ENCODE measurements at places on chromosomes 7 and 10.

DNA sequence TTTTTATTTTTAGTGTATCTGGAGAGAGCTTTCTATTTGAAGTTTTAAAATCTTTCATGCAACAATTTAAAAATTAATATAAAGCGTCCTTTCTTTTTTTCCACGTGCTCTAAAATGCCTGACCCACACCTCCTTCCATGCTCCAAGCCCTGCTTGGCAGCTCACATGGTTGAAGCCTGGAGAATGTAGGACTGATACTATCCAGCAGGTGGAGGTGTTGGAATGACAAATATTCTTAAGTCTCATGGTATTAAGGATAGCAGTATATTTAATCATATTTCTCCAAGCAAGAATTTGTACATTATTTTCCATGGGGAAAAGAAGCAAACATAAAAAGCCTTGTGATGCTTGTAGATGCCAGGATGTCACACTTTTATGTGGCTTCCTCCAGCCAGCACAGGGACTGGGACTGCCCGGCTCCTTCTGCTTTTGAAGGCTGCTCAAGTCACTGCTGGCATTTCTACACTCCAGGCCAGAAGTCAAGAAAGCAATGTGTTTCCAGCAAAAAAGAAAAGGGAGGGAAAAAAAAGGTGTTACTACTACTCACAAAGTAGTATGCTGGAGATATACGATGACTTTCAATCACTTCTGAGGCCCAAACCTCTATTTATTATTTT is 49.7 kb downstream of the BZW2 start:
- no peak for DNase-seq

DNA sequence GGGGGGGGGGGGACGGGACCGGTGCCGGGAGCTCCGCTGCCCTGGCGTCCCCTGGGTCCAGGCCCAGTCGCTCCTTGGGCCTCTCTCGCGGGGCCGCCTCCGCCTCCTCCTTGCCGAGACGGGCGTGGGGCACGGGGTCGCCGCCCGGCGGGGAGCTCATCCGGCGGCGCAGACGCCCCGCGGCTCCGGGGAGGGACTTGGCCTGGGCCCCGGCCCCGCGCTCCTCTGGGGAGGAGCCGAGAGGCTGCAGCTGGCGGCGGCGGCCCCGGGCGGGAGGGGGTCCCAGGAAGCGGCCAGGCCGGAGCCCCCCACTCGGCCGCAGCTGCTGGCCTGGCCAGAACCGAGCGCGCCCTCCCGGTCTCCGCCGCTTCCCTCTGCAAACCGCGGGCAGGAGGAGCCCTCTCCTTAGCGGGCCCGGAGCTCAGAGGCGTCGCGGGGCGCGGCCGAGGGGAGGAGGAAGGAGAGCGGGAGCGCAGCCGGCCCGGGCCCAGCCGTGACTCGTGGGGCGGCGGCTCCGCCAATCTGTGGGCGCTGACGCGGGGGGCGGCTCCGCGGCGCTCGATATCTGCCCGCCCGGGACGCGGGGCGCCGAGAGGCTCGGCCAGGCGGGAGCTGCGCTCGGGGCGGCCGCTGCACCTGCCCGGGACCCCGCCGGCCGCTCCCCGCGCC is at the start of gene FAM20C:
Gene FAM20C (plus strand): TSS at position 591 of the 669 bp plus-strand sequence. CDS start 629 bp downstream, outside the sequence.
- peak; percentile 18 for DNase-seq

DNA sequence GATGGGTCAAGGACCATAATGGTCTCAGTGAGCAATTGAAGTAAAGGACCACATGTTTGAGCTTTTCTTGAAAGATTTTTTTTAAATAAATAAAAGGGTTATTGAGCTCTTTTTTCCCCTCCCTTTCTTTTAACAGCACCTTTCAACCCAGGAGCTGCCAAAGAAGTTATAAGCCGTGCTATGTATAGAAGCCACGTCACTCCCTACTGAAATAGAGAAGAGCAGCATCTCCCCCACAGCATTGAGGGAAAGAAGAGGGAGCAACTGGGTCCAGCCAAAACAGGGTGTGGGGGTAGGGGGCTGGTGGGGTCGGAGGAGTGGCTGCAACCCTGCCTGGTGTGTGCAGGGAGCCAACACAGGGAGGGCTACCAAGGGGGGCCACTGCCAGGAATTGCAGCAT is 227.2 kb downstream of the PLXNA4 start:
- DNase-seq, result no peak

GRCh38 chr10:114374053-114374791 is 30.1 kb downstream of the AFAP1L2 start:
- DNase-seq, result no peak

DNA sequence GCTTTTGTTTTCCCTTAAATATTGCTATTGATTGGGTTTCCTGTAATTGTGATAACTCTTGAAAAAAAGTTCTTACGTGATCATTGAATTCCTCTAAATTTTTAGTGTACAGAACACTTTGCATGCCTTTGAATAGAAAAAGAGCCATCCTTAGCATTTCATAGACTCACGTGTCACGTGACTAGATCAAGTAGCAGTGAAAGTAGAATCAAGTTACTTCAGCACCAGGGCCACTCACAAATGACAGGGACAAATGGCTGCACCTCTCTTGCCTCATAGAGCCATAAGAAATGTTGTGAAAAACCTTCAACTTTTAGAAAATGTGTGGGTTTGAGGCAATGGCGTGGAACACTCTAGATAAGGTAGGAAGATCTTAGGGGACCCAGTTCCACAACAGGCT is 203.8 kb downstream of the ZEB1 start:
- DNase-seq, result no peak

DNA sequence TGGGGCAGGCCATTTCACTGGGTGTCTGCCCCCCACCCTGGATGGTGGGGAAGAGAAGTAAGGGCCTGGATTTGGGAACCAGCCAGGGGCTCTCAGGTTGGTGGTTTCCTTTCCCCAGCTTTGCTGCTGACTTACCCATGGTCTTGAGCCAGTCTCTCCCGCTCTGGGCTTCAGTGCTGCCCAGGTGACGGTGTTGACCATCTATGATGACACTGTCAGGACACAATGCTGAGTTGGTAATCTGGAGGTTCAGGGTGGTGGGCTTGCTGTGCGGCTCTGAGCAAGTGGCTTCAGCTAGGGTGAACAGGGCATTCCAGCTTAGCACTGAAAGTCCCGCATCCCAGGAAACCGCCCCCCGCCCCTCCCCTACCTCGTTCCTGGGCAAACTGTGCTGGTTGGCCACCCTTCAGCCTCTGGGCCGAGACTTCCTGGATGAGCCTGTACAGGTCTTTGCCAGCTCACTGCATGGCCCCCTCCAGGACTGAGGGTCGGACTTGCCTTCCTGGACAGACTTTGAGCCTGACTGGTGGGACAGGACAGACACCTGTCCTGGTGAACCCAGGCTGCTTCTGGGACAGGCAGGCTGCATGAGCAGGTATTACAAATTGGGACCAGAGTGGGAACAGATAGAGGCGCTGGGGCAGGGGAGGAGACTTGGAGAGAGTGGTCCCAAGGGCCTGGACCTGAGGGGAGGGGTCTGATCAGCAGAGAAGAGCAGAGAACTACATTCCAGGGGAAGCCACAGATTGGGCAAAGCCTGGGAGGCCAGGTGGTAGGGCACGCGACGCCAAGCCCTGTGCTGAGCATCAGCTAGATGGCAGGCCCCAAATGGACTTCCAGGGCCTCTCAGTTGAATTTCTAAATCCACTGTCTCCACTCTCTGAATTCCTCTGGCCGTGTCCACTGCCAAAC is 19.9 kb upstream of the ZMIZ1 start:
- DNase-seq, result no peak

- DNase-seq, result no peak
Measured at GRCh38 chr10:78781991-78782390, 286.8 kb upstream of the ZMIZ1 start.

- DNase-seq, result no peak
Measured at GRCh38 chr7:45578022-45578421, 3.9 kb downstream of the ADCY1 start.

DNA sequence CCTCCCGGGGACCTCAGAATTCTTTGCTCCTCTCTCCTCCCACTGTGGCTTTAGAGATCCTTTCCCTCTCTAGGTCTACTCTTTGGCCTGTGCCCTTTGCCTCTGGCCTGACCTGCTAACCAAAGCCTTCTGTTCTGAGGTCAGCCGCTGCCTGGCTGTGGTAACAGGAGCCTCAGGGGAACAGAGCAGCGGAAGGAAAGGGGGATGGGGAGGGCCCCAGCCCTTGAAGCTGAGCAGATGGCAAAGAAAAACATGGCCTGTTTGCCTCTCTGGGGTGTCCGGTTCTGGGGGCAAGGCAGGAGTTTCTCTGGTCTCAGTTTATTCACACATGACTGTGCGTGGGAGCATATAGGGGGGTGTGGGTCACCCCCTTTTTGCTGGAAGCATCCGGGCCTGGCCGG is 28.2 kb downstream of the COL26A1 start:
- DNase-seq, result peak; percentile 18

GRCh38 chr7:92359801-92360200 is 87.5 kb upstream of the GATAD1 start:
- no peak for DNase-seq

DNA sequence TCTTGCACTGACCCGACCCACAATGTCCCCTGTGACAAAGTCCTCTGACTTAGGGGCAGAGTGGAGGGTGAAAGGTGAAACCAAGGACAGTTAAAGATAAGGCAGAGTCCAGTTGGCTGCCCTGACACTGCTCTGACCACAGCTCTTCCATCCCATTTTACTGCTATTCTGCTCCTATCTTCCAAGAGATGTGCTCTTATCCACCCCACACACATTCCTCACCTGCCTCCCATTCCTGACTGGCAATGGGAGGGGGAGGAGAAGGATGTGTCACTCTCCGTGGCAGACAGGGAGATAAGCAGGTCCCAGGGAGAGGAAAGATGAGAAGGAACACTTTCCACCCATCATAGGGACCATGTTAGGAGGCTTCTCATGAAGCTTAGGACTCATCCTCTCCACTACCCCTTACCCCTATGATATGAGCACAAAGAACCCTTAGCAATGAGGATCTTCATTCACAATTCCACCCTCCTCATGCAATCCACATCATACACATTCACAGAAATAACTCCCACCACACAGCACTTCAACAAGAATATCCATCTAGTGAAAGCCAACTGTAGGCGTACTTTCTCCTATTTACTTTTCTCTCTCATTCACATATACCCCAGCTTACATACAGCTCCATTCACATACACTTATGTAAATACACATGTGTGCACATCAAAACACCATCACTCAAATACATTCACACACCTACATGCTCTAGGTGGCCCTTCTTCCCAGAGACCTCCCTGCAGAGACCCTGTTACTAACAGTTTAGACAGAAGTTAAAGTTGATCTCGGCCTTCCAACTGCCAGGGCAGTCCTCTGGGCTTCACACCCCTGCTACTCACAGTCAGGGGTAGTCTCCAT is 6.6 kb downstream of the SYNPO2L start:
- no peak for DNase-seq

DNA sequence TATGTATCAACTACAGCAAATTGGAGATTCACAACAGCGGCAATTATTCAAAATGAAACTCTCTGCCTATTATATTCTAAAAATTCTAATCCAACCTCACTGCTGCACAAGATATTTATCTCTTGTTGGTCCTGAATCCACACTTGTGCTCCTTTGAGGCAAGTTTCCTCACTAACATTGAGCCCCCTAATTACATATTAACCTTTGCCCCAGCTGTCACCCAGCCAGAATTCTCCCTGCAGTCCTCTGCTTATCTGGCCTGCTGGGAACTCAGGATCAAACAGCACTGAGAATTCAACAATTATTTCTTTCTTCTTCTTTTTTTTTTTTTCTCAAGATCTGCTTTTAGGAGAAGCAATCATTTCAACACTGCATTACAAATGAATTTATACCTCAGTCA is 21.5 kb upstream of the PLAC9 start:
- DNase-seq, result no peak

- no peak for DNase-seq
Measured at GRCh38 chr10:1452777-1453176, 284.5 kb downstream of the ADARB2 start.

GRCh38 chr7:89731751-89732445 is 422.4 kb upstream of the STEAP1 start:
- no peak for DNase-seq

GRCh38 chr7:116779216-116779615 is 83.2 kb upstream of the CAPZA2 start:
- DNase-seq, result no peak

GRCh38 chr7:100678291-100678984 is 4.9 kb downstream of the GNB2 start:
- DNase-seq, result no peak

- peak; percentile 66 for DNase-seq
Measured at GRCh38 chr10:101297901-101298486, 56.0 kb upstream of the BTRC start.

DNA sequence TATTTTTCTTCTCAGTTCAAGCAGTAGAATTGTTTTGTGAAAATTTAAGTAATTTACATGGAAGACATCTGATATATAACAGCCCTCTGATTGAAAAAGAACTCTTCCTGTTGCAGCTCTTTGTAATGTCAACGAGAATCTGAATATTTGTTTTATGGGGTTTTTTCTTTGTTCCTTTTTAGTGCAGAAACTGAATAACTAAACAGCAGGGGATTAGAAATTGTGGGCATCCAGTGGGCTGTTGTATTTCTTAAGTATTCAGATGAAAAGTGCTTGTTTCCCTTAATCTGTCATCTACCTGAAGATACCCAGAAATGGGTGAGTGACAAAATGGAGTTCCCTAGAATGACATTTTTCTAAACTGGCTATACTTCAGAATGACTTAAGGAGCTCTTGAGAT is 7.4 kb downstream of the ARL4A start:
- DNase-seq, result no peak

- no peak for DNase-seq
Measured at GRCh38 chr7:143003393-143004051, 23.4 kb downstream of the OR9A2 start.

DNA sequence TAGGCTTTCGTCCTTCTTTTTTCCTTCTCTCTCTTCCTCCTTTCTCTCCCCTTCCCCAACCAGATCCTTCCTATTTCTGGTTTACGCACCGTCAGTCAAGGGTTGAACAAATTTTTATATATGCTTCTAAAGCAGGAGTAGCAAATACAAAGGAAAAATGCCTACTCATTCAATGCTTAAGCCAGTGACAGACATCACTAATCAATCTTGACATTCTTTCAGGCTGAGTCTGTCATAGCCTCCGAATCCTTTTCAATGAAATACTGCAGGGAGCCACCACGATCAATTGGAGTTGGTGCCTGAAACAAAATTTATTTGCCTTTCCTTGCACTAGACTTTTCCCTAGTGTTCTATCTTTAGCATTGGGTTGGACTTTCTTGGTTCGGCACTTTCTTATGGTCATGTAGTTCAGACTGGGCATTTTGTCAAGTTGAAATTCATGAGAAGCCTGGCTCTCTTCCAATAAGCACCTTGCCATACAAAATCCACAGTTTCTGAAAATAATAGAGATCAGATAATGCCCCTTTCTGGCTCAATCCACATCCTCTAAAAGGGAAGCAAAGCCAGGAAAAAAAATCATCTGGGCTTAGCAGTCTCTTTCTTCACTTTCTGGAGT is 239.5 kb upstream of the PLXNA4 start:
- DNase-seq, result no peak

DNA sequence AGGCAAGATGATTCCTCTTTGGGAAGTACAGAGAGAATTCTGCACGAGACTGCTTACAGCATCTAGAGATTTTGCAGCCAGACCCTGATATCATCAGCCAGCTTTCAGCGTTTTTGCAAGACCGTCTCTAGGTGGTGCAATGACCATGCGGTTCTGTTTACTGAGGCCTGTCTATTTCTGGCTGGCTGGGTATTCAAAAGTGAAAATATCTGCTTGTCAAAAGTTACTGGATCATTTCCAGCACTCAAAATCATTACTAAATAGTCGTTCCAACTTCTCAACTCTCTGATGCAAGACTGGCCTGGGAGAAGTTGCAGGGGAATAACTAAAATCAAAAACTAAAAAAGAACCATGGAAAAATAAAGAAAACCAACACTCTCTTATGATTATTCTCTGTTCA is 240.1 kb downstream of the ELMO1 start:
- no peak for DNase-seq

Measured in stimulated activated CD8-positive, alpha-beta memory T cell treated with anti-CD3 and anti-CD28 coated beads, Interleukin-15, amount 100 ng/mL, for 48 hours (primary cell).